NCI-H82 (cell line): ENCODE measurements at places on chromosomes 13 and 19.

GRCh38 chr19:16386619-16387240, 62.1 kb downstream of the KLF2 start:
- peak; percentile 71 for DNase-seq

DNA sequence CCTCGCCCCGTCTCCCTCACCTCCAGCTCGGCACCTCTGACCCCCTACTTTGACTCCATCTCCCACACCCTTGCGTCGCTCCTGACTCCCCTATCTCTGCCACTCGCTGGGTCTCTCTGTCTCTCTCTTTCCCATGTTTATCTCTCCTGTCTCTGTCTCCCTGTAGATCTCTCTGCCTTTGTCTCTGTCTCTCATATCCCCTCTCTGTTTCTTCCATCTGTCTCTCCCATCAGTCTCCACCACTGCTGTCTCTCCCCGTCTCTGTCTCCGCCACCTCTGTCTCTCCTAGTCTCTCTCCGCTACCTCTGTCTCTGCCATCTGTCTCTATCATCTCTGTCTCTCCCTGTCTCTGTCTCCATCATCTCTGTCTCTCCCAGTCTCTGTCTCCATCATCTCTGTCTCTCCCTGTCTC, 12.4 kb upstream of the BBC3 start:
- no peak for DNase-seq

GRCh38 chr13:48626077-48626449, 27.7 kb upstream of the CYSLTR2 start:
- DNase-seq: no peak

GRCh38 chr19:4624733-4625362, 14.5 kb upstream of the TNFAIP8L1 start:
- DNase-seq: peak; percentile 48

DNA sequence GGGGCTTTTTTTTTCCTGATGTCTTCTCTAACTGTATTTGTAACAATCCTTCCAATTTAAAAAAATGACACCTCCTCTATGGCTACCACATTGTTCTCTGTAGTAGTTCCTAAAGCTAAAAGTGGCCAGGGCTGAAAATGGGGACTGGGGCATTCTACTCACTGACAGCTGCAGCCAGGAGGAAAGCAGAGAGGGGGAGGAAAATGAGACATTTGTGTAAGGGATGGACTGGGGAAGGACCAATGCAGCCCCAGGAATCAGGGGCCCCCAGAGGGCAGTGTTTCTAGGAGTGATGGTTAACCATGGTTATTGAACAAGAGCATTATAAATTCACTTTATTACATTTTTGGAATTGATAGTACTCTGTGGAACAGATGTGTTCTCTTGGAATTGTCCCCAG, 34.3 kb upstream of the C1QTNF9 start:
- DNase-seq: no peak

GRCh38 chr19:8638078-8638619, 7.7 kb downstream of the NFILZ start:
- DNase-seq: no peak

DNA sequence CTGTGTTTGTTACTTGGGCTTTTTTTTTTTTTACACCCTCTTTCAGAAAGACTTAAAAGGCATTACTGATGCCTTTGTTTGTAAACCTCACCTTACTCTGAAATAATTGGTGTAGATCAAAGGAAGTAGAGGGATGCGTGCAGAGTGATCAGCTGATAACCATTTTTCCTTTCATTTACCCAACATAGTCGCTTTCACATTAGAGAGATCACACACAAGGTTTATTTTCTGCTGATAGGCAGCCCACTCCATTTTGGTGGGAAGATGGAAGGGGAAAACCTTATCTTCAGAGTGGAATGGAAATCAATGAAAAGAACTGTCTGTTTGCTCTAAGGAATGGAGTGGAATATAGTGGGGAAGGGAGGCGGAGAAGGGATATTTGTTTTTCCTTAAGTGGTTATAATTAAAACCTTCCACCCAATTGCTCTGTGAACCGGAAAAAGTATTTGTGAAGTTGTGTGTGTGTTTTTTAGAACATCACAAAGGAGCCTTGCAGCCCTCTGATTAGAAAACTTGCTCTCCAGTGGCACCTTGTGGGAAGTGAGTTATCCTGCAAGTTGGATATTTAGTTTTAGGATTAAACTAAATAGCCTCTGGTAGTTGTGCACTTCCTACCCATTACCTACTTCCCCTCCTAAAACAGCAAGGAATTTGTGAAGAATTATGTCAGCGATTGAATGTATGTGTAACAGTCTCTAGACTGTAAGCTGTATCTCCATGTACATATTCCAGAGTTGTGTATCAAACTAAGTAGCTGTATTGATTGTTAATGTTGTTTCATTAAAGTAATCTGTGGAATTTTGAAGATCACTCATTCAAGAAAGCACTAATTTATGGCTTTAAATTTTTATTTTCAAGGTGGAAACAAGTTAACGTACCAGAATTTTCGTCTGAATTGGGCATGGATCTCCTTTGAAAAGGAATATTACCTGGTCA, 76.8 kb downstream of the FREM2 start:
- DNase-seq: peak; percentile 75

GRCh38 chr13:27621116-27621365, 651 bp upstream of the POLR1D start:
- no peak for DNase-seq

DNA sequence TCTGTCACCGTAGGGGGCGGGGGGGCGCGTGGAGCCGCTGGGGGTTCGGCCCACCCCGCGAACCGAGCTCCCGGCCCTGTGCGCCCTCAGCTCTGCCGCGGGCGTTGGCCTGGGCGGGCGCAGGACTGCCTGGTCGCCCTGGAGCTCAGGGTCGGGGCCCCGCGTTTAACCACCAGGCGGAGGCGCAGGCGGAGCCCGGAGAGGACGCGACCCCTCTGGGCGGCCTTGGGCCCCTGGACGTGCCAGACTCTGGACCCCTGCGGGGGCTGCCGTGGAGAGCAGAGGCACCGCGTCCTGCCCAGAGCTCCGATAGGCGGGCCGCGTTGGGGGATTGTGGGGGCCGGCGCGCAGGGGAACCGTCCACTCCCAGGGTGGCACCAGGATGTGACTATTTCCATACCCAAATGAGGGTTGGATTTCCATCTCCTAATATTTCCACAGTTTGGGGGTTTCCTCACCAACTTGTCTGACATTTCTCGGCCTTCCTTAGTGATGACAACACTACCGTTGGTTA, 13.0 kb upstream of the USP29 start:
- DNase-seq: no peak

DNA sequence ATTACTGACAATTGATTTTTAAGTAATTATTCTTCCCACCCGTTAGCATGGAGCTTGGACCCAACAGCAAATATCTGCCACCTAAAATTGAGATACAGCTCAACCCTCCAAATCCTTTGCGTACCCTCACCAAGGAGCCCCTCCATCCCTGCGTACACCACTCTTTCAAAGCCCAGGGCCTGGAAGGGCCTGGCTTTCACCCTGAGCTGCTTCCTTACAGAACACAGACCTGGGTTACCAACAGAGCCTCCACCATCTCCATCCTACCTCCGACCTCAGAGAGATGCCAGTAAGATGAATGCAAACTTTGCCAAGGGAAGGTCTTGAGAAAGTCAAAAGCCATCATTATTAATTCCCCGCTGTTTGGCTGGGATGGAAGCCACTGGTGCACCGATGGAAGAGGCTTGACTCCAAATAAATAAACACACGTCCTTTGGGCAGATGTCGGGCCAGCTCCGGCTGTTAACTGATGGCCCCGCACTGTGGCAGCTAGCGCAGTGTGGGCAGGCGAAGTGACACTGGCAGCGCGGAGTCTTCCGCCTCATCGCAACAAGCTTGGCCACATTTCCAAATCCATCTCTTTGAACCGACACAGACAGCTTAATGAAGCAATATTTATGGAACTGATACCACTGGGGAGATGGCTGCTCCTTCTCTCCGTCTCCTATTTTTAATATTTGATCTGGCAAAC, 150.2 kb upstream of the VSTM2B start:
- DNase-seq: no peak

DNA sequence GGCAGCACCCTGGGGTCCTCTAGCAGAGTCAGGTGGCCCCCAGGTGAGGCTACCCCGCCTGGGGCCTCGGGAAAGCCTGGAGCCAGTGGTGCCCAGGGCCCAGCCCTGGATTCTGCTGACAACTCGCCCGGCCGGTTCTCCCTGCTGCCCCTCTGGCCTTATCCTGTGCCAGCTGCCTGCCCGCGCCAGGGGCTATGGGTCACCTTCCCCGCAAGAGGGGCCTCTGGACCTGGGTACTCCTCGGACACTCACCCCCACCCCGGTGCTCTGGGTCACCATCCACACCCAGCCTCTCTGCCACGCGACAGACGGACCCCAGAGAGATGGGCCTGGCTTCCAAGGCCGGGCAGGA, 24.0 kb downstream of the ZBTB7A start:
- DNase-seq: no peak

DNA sequence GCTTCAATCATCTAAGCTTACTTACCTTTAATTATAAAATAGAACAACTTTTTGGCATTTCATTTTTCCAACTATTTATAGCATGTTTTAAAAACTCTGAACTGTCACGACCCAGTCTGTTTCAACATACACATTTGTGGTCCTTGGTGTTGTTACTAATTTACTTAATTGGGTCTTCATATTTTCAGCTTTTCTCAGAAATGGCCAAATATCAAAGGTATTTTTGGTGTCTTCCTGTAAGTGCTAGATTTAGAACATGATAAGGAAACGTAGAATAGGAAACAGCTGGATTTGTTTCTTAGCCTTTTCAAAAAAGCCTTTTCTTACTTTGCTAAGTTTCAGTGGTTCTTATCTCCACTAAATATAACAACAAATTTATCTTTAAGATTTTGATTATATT, 11.4 kb downstream of the LPAR6 start:
- no peak for DNase-seq

GRCh38 chr13:112643759-112644459, 45.9 kb upstream of the ATP11A start:
- no peak for DNase-seq

- DNase-seq: no peak
Measured at GRCh38 chr13:79859756-79860155, 378.8 kb downstream of the NDFIP2 start.

- peak; percentile 71 for DNase-seq
Measured at GRCh38 chr13:113448545-113448884, 4.8 kb downstream of the ADPRHL1 start.

GRCh38 chr19:46134527-46134926, 10.0 kb upstream of the IGFL3 start:
- no peak for DNase-seq
